HAP-1 (cell line): ENCODE measurements at places on chromosomes 13 and 19.

DNA sequence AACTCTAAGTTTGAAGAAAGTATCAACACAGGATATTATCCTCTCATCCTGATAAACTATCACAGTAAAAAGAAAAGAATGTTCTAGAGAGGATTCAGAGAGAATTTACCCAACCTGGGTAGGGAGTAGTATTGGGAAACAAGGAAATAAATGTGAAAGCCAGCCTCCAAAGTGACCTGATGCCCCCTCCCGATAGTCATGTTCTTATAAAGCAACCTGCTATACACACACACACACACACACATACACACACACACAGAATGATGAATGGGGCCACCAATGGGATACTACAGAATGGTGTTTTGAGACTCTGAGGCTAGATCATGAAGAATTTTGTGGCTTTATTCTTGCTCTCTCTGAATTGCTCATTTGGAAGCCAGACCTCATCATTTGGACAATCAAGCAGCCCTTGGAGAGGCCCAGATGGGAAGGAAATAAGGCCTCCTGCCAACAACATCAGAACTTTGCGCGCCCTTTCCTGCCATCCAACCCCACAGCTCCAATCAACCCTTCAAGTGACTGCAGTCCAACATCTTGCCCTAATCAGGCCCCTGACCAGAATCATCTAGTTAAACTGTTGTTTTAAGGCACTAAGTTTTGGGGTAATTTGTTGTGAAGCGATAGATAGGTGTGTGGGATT is 807.9 kb upstream of the ARGLU1 start:
- no peak for DNase-seq

GRCh38 chr13:50635504-50635903 is 208.0 kb downstream of the DLEU7 start:
- DNase-seq, result no peak

GRCh38 chr19:2841855-2842574 is 740 bp downstream of the ZNF555 start:
- no peak for DNase-seq

DNA sequence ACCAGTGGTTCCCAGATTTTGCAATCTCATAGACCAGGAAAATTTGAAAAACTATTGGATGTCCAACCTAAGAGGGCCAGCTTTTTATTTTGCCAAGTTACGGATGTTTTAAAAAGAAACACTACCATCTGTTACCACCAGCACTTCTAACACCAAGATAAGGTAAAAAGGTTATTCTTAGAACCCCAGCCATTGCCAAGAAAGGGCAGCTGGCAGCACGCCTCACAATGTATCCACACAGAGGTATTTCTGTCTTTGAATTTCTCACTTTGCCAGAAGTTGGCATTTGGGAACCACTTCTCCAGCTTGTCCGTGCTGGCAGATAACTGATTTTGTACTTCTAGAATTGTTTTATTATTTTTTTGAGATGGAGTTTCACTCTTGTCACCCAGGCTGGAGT is 28.7 kb downstream of the CAPN12 start:
- DNase-seq, result no peak

DNA sequence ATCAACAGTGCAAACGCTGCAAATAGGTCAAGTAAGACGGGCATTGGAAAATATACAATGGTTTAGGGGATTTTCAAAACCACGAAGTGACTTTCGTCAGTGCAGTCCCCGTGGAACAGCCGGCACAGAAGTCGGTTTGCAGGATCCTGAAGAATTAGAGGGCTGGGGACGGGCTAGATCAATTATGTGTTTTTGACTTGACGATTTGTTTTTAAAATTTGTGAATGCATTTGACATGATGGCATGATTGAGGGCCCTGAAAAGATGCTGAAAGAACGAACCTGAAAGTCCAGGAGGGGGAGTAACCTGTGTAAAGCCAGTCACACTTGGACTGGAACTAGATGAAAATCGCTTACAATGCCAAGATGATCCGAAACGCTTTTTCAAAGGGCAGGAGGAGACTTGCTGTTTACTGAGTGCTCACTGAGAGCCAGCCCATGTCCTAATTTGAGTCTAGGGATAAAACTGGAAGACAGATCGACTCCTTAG is 8.9 kb upstream of the DGKH start:
- DNase-seq, result no peak

GRCh38 chr13:21538280-21538679 is 65.7 kb downstream of the MICU2 start:
- DNase-seq, result no peak

DNA sequence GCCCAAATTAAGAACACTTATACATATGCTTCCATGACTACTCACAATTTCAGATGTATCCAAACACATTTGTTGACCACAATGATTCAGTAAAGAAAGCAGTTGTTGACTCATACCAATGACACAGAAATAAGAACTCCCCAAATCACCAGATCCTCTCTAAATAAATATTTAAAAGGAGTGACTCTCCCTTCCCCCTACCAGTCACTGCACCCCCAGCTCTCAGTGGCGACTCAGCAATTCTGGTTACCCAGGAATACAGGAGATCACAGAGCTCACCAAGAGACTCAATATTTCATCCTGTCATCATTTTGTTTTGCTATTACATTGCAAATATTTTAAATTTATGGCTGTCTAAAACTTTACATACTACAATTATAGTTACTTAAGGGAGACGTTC is 131.5 kb downstream of the RGCC start:
- no peak for DNase-seq

- DNase-seq, result no peak
These were observed 354.9 kb downstream of the PCDH9 start for GRCh38 chr13:66875264-66875663.

- no peak for DNase-seq
These were observed 681 bp downstream of the ZNF837 start for GRCh38 chr19:58380037-58380661.

- no peak for DNase-seq
These were observed 3.7 kb upstream of the LYPD3 start for GRCh38 chr19:43469160-43469480.

- no peak for DNase-seq
These were observed 7.0 kb upstream of the RCN3 start for GRCh38 chr19:49520705-49521319.

DNA sequence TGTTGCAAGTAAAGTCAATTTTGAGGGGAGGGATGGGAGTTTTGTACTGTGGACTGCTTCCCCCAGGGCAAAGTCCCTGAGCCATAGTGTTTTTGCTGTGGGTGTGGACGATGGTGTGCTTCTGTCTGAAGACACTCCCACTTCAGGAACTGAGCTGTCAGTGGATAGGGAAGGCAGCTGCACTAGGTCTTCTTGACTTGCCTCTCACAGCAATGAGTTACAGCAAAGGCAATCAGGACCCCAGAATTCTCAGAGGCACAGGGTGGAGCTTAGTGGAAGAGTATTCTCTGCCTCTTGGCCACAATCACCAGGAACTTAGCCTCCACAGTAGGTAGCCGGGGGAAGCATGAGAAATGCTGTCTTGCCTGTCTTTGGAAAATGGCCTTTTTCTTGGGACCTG is 1416.6 kb upstream of the MIR17HG start:
- DNase-seq, result no peak

GRCh38 chr19:49887665-49888509 is 8.8 kb downstream of the IL4I1 start:
- no peak for DNase-seq
